ENCODE measurements at places on chromosomes 5 and 9.

- DNase-seq: no peak
Observed at GRCh38 chr9:127007638-127008037, 93.1 kb downstream of the RALGPS1 start.

DNA sequence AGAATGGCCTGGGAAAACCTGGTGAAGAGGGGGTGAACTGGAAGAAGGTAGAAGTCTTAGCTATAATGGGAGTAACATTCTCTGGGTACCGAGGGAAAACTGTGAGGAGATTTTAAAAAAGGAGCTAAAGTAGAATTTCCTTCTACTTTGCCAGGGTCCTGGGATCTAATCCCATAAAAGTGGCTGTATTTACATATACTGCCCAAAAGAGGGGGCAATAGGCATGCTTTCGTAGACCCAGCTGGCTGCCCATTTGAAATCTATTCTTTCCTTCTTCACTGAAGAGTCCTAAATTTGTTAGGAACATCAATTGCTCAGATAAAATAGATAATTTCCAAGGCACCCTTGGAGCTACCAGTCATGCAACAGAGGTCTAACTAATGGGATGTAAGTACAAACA is 159.2 kb downstream of the CDC42SE2 start:
- DNase-seq: no peak

DNA sequence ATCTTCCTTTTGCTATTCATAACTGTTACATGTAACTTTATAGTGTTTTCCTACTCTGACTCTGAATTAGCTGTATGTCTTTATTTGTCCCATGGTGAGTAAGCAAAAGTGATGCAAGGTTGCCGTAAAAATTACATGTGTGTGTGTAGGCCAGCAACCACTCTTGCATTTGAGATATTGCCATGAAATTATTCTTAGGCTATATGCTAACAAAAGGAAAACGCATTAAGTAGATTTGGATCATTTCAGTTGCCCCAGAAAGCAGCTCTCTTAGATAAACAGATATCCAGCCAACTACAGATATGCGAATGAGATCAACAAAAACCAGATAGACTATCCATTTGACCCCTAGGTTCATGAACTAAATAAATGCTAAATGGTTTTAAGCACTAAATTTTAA is 73.6 kb downstream of the CYLC2 start:
- no peak for DNase-seq

DNA sequence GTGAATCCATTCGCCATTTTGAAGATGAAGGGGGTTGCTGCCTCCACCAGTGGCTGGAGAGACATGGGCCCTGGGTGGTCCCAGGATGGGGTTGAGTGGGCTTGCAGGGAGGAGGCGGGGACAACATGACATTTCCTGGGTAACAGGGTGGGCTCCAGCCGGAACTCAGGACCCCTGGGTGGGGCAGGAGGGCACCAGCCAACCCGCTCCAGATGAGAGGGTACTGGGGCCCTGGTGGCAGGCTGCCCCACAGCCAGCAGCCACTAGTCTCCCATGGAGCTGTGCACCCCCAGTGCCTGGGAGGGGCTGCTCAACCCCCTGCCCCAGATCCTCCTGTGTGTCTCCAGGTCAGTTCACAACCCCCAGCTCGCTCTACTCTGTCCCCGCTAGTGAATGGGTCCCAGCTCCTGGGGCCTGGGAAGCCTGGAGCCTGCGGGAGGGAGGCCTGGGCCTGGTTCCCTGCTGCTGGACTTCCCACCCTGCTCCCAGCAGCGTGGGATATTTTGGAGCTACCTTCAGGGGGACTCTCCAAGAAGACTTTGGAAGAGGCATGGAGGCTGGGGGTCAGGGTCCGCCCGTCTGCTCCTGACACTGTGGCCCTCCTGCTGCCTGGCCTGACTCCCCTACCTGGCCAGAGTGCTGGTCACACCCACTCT is 55.9 kb downstream of the AHRR start:
- no peak for DNase-seq

DNA sequence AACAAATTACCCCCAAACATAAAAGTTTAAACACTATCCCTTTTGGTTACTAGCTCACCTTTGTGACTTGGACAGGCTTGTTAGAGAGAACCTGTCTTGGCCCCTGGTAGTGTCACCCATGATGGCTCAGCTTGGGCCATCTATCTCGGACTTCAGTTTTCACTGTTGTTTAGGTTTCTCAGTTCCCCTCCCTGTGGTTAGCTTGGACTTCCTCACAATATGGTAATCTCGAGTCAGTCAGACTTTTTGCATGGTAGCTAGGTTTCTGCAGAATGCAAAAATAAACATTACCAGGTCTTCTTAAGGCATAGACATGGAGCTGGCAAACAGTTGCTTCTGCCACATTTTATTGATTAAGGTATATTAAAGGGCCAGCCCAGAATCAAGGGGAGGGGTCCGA is 324.3 kb upstream of the RORB start:
- DNase-seq: no peak

DNA sequence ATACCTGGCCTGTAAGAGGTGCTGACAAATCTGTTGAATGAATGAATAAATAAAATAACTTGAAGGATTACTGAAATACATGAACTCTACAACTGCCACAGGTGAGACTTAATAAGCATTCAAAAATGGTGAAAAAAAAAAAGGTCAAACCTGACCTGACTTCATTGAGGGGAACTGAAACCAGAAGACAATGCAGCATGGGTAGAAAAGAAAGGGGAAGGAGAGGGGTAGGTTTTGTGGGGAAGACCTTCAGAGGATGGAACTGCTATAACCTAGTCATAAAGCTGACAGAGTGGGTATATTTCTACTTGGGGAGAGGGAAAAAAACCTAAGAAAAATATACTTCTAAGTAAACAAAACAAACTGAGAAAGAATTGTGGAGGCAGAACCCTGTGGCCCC is 56.6 kb downstream of the RASEF start:
- DNase-seq: no peak

- no peak for DNase-seq
Observed at GRCh38 chr5:58022055-58022454, 437.8 kb downstream of the PLK2 start.

GRCh38 chr5:132813599-132814502 is 749 bp downstream of the SOWAHA start:
- peak; percentile 37 for DNase-seq

Data from activated CD4-positive, alpha-beta T cell treated with anti-CD3 and anti-CD28 coated beads, Interleukin-10, Interleukin-2, amounts not matched to agents 100 ng/mL and 50 ng/mL, durations not matched to agents 16 hours and 8 hours (primary cell).